ENCODE measurements at places on chromosomes 11 and 22.

DNA sequence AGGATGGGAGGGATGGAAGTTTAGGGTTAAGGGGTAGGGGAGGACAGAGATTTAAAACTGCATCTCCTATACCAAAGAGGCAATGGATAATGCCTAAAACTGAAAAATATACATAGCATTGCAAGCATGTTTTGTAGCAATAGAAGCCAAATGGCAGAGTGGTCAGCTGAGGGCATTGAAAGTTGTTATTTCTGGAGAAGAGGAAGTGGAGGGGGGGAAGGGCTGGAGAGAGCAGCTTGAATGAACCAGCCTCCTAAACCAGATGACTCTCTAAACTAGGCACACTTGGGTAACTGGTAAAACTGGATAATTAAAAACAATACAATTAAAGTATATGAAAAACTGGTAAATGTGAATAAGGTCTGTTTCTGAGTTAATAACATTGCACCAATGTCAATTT is 70.3 kb upstream of the TP53I11 start:
- no peak for DNase-seq

DNA sequence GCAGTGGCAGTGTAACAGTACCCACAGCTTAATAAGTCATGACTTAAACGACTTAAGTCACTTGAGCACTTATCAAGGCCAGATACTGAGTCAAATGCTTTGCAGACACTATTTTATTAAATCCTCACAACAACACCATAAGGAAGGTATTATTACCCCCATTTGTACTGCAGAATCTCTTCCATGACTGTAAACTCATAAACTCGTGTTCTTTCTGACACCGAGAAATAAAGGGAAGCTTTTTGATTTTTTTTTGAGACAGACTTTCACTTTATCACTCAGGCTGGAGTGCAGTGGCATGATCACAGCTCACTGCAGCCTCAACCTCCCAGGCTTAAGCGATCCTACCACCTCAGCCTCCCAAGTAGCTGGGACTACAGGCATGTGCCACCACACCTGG is 103.8 kb downstream of the ABTB2 start:
- DNase-seq, result no peak

DNA sequence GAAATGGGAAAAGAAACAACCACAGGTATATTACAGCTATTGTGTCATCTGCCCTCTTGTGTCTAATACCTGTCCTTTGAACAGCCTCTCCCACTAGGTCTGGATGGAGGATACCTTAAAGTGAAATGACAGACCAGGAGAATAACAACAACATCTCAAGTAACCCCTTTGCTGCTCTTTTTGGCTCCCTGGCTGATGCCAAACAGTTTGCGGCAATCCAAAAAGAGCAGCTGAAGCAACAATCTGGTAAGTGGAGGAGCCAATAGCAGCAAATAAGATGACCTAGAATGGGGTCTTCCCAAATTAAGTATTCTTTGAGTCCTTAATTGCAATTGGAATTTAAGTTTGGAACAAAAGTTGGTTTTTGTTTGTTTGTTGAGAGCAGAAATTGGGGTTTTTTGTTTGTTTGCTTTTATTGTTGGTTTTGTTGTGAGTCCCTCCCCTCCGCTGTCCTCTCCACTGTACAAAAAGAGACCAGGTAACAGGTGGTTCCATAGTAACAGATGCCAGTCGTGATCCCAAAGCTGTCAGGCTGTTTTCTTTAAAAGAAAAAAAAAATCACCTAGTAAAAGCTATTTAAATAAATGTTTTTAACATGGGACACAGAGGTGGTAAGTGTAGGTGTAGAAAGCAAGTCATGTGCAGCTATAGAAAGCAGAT is 5.7 kb downstream of the UBE4A start:
- DNase-seq, result no peak

- peak; percentile 61 for DNase-seq
These were observed 15.1 kb downstream of the CHRM1 start for GRCh38 chr11:62905927-62906531.

DNA sequence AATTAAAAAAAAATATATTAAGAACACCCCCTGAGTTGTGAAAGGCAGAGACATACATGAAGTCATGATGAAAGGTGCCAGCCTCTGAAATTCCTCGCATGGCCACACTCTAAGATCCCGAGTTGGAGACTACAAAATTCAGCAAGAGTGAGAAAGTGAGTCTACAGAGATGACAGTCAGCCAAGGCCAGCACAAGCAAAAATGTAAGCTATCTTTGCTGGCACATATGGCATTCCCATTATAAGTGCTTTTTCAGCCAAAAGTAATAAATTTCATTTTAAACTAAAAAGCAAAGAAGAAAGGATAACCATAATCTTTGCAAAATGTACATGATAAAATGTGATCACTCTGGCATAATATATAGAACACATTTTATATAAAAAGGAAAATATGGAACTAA is 40.6 kb downstream of the FANCF start:
- DNase-seq, result no peak

DNA sequence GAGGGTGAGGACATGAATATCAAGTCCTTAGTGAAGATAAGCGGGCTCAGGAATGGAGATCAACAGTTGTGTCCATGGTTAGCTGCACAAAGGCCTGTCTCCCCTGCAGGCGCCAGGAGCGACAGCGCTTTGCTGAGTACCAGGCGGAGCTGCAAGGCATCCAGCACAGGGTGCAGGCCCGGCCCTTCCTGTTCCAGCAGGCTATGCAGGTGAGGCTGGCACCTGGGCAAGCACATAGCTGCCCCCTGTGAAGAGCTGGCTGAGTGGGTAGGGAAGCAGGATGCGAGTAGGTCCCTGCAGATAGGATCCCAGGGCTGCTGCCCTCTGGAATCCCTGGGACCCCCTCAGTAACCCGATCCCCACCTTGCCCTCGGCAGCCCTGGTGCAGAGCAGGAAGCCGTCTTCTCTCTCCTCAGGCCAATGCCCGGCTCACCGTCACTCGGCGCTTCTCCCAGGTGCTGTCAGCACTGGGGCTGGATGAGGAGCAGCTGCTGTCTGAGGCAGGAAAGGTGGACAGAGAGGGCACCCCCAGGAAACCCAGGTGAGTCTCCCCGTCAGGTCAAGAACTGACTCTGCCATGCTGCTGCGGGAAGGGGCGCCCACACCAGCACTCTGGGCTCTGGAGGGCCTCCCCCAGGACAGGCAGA is 2.6 kb upstream of the SART1 start:
- DNase-seq, result no peak

GRCh38 chr11:61293867-61294716 is 1.0 kb downstream of the VWCE start:
- DNase-seq, result peak; percentile 34

DNA sequence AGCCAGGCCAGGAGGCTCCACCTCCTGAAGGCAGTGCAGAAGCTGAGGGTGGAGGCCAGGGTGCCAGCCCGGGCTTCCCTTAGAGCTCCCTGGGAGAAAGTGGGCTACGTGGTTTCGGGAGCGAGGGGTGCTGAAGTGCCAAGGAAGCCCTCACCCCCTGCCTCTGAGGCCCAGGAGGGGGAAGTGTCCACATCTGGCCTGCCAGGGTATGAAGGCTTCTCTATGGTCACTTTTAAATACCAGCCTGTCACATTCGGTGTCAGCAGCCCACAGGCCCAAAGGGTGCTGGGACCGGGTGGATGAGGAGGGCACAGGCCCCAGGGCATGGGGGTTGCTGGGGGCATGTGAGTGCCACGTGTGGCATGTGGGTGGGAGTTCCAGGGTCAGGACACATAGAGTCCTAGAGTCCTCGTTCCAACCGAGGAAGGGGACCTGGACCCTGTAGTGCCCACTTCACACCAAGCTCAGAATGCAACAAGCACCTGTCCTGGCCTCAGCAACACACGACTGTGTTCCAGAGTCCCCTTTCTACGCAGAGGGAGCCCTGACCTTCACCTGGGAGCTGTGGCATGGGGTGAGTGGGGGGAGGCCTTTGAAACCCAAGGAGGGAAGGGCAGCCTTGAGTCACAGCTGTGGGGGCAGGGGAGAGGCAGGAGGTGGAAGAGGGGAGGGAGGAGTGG is 1.7 kb downstream of the SHISA8 start:
- DNase-seq, result no peak

- DNase-seq, result no peak
These were observed 18.2 kb downstream of the ST14 start for GRCh38 chr11:130177782-130178181.

DNA sequence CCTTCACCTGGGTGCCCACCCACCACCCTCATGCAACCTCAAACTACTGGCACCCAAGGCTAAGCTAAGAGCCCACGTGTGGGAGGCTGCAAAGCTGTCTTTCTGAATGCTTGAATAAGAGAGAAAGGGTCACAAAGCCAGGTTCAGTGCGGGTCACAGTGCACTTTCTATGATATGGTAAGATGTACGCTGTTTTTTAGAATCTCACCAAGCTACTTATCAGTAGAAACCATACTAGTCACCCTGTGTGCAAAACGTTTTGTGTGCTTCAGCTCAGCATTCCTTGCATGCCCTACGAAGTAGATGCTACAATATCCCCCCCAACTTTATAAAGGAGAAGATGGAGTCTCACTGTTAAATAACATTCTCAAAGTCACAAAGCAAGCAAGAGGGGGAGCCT is 14.9 kb downstream of the P2RX3 start:
- DNase-seq, result no peak

DNA sequence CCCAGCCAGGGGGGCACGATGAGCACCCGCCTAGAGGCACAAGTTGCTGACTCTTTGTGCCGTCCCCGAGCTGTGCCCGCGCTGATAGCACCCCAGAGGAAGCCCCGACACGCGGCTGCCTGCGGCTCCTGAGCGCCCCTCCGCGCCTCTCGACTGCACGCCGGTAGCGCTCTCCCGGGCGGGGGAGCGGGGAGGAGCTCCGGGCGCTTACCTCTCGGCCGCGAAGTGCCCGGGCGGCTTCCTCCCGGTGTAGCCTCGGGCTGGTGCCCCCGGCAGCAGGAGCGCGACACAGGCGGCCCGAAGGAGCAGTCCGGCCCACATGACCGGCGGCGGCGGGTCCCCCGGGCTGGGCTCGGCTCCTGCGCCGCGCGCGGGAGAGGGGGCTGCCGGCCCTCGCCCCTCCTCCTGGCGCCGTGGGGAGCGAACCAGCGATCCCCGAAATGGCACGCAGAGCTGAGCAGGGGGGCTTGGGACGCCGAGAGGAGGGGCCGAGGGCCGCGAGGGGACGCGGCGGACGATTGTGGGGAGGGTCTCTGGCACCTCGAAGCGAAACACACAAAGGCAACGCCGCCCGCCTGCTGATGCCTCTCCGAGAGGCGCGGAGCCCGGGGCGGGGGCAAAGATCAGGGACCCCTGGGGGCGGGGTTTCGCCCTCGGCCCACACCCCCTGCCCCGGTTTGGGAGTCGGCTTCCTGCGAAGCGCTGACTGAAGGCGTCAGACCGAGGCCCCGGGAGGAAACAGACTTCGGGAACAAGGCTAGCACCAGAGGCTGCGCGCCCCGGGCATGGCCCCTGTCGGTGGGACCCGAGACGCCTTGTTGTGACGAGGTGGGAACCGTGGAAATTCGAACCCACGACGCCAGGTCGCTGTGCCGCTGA is at the start of gene VWCE:
VWCE (minus strand) TSS at position 600 of the 879 bp plus-strand sequence; CDS start at position 321, 279 bp downstream.
- DNase-seq, result peak; percentile 59

DNA sequence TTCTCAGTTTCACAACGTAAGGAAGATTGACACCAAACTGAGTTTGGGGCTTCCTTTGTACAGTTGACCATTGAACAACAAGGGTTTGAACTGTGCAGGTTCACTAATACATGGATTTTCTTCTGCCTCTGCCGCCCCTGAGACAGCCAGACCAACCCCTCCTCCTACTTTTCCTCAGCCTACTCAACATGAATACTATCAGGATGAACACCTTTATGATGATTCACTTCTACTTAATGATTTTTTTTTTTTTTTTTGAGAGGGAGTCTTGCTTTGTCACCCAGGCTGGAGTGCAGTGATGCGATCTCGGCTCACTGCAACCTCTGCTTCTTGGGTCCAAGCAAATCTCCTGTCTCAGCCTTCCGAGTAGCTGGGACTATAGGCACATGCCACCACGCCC is 14.6 kb downstream of the RBM4 start:
- no peak for DNase-seq

DNA sequence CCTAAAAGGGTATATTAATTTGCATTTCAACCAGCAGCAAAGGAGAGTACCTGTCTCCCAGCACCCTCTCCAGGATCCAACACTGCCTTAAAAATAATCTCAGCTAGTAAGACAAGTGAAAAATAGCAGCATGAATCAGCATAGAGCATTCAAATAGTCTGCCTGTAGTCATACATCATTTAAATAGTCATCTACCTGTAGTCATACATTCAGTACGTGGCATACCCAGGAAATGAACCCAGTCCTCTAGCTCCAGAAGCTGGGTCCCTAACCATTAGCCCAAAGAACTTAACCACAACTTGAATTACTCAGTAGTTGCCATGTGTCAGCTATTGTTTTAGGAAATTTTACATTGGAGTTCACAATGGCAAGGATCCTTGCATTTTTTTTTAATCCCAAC is 9.3 kb downstream of the TENM4 start:
- DNase-seq, result no peak

GRCh38 chr11:2400762-2401435 is 349 bp downstream of the TSSC4 start:
- DNase-seq, result no peak

DNA sequence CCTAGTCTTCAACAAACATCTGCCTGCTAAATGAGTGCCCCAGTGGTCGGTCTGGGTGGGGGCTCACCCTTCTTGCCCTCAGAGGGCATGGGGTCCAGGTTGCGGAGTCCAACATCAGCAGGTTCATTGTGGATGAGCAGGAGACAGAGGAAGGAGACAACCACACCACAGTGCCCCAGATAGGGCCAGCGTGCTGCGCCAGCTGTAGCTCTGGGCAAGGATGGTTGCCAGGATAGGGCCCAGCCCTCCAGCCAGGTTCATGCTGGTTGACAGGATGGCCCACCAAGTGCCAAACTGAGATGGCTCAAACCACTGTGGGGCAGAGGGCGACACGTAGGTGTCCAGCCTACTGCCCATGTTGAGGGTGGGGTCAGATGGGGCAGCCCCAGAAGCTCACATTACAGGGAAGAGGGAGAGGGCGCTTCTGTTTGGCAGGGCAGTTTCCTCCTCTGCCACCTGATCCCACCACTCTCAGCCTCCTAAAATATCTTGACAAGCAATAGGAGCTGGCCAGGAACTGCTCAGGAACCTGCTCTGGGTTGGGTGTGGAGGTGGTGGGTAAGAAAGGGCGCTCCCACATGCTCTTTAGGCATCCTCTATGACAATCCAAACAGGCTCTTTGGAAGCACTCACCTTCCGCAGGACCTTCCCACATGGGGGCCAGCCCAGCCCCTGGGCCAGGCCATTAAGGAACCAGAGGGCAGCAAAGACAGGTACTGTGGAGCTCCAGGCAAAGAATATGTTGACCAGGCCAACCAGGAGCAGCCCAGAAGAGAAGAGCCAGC is 2.9 kb downstream of the SLC37A4 start:
- DNase-seq, result no peak

DNA sequence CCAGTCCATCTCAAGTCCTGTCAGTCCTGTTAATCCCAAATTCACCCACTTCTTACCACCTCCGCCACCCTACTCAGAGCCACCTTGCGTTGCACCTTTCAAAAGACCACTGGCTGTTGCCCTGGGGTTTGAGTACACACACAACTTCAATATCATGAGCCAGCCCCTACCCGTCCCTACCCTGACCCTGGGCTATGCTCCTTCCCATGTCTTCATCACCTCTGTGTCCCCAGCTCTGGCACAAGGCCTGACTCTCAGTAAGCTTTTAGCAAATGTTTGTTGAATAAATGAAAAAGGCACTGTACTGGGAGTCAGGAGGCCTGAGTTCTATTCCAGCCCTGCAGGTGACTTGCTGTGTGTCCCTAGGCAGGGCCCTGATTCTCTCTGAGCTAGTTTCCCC is 26.5 kb downstream of the OTOG start:
- DNase-seq, result no peak

GRCh38 chr22:22737590-22737989 is 93.2 kb downstream of the GGTLC2 start:
- DNase-seq, result no peak
